Tongue (tissue), 3 donors: ENCODE measurements at places on chromosomes 5 and 9.

DNA sequence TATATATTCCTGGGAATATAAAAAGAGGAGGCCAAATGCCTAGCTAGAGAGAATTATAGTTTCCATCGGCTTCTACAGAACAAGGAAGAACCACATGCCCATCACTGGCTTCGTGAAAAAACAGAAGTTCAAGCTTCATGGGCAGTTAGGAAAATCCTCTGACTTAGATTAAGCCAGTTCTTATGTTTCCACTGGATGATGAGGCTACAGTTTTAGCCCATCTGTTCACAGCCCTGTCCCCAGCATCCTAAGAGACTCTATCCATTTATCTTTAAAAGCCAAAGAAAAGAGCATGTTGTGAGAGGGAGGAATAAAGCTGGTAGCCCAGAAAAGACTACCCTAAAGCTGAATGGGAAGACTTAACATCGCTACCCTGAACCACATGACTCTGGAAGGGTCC, 285.5 kb upstream of the WWC1 start:
- DNase-seq, result no peak

DNA sequence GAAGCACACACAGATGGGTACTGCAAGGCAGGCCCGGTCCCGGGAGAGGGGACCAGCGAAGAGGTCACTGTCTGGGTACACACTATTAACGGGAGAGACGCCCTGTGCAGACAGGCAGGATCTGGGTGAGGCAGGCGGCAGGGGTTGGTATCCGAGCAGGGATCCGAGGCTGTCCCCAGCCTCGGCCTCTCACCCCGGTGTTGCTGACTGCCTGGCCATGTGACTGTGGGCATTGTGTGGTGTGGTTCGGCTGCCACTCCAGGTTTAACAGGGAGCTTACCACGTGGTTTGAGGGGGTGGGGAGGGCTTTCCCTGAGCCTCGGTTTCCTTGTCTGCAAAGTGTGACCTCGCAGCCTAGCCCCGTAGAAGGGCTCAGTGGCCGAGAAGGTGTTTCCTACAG, 11.1 kb upstream of the RALGDS start:
- no peak for DNase-seq

DNA sequence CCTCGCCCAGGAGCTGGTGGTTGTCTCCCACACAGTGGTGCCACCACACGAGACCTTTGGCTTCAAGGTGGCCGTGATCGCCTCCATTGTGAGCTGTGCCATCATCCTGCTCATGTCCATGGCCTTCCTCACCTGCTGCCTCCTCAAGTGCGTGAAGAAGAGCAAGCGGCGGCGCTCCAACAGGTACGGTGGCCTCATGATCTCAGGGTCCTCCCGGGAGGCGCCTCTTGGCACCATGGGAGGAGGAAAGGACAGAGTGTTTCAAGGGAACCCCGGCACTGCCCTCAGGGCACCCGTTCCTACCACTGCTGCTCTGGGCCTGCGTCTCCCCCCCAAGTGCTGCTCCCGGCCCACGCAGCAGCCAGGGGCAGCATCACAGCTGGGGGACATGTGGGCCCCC, 18.2 kb upstream of the CARD19 start:
- DNase-seq, result no peak

GRCh38 chr5:1101961-1102713, 9.7 kb downstream of the SLC12A7 start:
- DNase-seq, result peak; percentile 75

DNA sequence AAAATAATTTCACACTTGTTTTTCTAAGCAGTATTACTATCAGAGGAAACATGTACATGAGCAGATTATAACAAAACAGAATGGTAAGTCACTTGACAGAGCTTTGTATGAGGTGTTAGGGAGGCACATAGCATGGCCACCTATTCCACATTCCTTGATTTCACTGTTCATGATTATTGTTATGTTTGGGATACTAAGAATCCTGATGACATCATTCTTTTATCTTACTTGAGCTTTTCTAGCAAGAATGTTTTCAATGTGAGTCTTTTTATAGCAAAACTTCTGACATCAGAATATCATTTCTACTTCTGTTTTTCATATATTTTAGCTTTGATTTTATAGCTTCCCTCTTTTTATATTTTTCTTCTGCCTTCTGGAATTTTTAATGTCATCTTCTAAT, 208.2 kb downstream of the DMRTA1 start:
- DNase-seq, result no peak

- DNase-seq, result no peak
Measured at GRCh38 chr5:44446399-44446798, 57.2 kb upstream of the FGF10 start.

GRCh38 chr9:136527131-136527530, 18.7 kb downstream of the NOTCH1 start:
- no peak for DNase-seq

- no peak for DNase-seq
Measured at GRCh38 chr5:1044117-1044516, 35.5 kb downstream of the NKD2 start.

DNA sequence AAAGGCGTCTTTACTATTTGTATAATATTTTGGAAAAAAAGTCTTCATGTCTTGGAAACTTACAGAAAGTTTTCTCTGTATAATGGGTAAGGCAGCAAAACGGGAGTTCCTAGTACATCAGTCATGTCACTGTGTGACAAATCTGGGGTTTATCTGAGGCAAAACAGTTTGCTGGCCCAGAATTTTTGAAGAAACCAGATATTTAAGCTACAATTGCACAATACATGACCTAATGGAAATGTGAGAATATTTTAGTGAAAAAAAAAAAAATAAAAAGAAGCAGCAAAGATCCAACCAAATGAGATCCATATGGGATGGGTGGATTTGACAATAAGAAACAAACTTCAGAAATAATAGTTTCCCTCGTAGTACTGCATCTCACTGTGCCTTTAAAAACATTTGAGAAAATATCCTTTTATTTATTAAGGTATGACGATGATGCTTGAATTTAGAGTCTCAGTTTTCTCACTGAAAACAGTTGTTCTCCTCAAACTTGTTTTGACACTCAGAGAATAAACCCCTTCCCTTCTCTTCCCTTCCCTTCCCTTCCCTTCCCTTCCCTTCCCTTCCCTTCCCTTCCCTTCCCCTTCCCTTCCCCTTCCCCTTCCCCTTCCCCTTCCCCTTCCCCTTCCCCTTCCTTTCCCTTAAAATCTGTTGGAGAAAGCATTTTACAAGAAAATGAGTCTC, 180.5 kb upstream of the TUT7 start:
- peak; percentile 88 for DNase-seq

DNA sequence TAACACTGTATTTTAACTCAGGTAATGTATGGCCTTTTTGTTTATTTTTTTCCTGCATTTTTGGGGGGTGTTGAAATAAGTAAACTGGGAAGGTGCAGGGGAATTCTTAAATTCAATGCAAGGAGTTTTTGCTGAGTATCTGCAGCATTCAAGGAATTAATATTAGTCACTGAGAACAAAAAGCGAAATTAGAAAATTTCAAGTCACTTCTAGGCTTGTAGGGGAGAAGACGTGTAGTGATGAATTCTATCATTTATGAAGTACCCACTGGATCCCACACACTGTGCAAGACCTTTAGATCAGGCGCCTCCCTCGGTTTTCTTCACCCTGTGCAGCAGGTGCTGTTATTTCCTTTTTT, 1.2 kb downstream of the EHMT1 start:
- DNase-seq, result no peak

DNA sequence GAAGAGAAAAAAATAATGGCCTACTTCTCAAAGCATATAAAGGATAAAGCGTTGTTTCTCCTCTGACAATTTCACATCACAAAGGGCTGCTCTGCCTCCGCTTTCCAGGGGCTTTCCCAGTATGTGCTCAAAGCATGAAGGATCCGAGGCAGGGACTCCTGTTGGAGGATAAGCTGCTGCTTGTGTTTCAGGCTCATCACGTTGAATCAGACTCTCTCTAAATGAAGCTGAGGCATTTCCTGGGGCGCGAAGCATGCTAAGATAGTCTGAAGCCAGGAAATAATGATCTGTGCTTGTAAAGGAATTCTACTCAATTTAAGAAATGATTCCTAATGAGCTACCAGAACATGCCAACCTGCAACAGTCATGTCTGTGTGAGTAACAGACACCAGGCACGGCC, 97.5 kb downstream of the MARCHF11 start:
- DNase-seq, result no peak

GRCh38 chr5:64835266-64835665, 66.5 kb downstream of the CWC27 start:
- peak; percentile 30 for DNase-seq

GRCh38 chr9:130140706-130141105, 31.5 kb upstream of the NCS1 start:
- no peak for DNase-seq

GRCh38 chr5:101045689-101046088, 142.6 kb upstream of the ST8SIA4 start:
- DNase-seq, result peak; percentile 13

DNA sequence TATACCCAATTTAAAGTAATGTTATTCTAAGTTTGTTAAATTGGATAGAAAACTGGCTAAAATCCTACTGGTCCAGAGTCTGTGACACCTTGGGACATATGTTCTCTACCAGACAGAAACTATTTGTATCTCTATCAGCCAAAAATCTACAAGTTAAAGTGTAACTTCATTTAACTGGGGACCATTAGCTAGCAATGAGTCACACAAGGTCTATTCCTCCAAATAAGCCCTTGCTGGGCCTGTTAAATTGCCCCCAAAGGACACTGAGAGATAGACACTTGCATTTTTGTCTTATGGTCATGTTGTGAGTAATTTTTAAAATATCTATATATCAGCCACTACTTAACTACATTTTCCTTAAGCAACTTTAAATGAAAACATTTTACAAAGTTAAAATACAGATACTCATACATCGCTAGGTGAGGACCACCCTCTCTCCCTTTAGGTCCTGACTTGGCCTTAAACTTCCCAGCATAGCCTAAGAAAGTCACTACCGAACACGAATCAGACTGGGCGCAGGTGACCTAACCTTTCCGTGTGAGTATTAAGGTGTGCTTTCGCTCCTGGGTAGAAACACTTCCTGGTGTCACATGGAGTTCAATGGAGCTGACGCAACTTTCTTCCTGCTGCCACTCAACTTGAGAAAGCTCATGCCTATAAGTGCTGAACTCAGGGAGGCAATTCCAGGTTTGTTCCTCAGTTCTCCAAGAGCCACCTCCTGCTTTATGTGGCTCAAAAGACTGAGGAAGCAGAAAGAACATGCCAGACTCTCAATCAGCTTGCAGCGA, 249.1 kb downstream of the DIRAS2 start:
- no peak for DNase-seq

- DNase-seq, result peak; percentile 91
Measured at GRCh38 chr9:83622433-83622938, 457 bp upstream of the IDNK start.

GRCh38 chr5:32428426-32428825, 16.1 kb downstream of the ZFR start:
- DNase-seq, result no peak

DNA sequence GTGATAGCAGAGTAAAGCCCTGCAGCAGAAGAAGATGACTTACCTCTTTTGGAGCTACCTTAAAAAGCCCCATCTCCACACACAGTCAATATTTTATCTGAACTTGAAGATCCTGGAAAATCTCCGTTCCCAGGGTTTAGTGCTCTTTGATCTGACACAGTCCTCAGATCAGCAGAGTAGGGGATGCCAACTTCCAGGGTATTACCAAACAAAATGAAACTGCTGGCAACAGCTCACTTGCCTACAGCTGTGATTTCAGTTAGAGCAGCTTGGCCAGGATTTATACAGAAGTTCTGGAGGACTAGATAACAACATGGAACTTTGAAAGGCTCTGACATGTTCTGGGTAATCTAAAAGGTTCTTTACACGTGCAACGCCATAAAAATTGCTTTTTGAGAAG, 1537.8 kb upstream of the ACO1 start:
- peak; percentile 68 for DNase-seq

- peak; percentile 95 for DNase-seq
Measured at GRCh38 chr9:90095682-90096081, 490.9 kb downstream of the GADD45G start.

DNA sequence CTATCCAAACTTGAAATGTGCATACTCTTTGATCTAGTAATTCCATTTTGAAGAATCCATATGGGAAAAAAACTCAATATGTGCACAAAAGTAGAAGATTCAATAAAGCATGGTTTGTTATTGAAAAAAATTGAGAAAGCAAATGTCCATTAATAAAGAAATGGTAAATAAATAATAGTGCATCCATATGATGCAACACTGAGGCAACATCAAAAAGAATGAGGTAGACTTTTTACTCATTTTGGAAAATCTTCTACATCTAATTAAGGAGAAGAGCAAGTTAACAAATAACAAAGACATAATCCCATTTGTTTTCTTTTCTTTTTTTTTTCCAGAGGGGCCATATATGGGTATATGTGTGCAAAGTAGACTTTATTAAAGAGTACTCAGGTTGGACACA, 52.5 kb upstream of the FST start:
- DNase-seq, result no peak

GRCh38 chr9:89497978-89498851, at the start of gene SEMA4D:
Gene SEMA4D, minus strand, starts transcription at chr9:89498113. Its CDS starts 92,657 bp downstream, at chr9:89405456.
- DNase-seq, result peak; percentile 88

DNA sequence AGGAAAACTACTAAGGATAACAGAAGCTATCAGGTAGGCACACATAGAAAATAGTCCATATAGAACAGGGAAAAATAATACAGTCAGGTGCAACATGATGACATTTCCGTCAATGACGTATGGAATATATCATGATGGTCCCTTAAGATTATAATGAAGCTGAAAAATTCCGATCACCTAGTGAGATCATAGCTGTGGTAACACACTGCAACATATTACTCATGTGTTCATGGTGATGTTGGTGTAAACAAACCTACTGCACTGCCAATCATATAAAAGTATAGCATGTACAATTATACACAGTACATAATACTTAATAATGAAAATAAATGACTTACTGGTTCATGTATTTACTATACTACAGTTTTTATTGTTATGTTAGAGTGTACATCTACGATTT, 60.0 kb downstream of the MEGF9 start:
- DNase-seq, result no peak

- no peak for DNase-seq
Measured at GRCh38 chr5:39941416-39941815, 516.6 kb upstream of the DAB2 start.

DNA sequence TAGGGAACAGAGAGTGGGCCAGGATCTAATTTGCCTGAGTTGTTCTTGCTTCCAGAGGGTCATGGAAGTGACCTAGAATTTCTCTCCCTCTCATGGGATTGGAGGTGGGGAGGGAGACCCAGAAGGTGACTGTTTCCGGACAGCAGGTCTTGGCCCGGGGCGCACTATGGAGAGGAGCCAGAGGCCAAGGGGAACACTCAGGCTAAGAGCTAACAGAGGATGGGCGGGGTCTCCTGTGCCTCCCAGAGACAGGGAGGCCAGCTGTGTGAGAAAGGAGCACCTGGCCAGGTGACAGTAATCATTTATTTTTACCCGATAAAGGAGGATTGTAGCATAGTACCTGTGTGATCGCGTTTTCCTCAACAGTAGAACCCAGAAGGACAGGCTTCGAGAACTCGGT, 50.9 kb upstream of the ANKH start:
- no peak for DNase-seq
